ENCODE measurements at places on chromosomes 7 and 10.
A peak's percentile ranks its signal among the peaks of the same experiment; 100 is the strongest.

GRCh38 chr10:132537684-132538001, at the start of gene INPP5A:
Gene INPP5A, plus strand, starts transcription at chr10:132537787. Its CDS starts 310 bp downstream, at chr10:132538097.
- no peak for DNase-seq

- no peak for DNase-seq
These were observed 173.9 kb downstream of the ELFN1 start for GRCh38 chr7:1843921-1844335.

- no peak for DNase-seq
These were observed 39.9 kb downstream of the APBB1IP start for GRCh38 chr10:26478061-26478460.

- no peak for DNase-seq
These were observed 6.8 kb downstream of the STK17A start for GRCh38 chr7:43589728-43590127.

GRCh38 chr10:65618126-65618525, 1307.7 kb upstream of the LRRTM3 start:
- no peak for DNase-seq

DNA sequence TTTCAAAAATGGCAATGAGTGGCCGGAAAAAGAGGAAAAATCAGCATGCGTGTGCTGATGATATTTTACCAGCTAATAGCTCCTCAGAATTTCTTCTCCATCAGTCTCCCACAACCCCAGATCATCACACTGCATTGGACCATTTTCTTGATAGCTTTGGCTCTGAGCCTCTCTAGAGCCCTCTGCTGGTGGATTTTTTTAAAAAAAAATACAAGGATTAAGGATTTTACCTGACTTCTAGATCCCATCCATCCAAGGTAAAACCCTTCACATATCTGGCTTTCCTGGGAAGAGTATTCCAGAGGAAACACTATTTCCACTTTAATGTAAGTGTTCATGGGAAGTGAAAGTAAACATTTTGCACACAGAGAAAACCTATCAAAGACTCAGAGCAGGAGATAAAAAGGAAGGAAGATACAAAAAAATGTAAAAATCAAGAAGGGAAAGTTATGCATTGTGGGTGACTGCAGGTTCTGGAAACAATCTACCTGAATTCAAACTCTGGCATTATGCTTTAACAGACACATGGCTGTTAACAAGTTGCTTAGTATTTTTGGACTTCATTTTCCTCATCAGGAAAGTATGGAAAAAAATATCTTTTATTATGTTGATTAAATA, 380.9 kb downstream of the LRRTM3 start:
- no peak for DNase-seq

GRCh38 chr10:102420714-102421506, at the start of gene FBXL15:
Gene FBXL15, plus strand, starts transcription at chr10:102420836. Its CDS starts 294 bp downstream, at chr10:102421130.
- DNase-seq = peak; percentile 69

DNA sequence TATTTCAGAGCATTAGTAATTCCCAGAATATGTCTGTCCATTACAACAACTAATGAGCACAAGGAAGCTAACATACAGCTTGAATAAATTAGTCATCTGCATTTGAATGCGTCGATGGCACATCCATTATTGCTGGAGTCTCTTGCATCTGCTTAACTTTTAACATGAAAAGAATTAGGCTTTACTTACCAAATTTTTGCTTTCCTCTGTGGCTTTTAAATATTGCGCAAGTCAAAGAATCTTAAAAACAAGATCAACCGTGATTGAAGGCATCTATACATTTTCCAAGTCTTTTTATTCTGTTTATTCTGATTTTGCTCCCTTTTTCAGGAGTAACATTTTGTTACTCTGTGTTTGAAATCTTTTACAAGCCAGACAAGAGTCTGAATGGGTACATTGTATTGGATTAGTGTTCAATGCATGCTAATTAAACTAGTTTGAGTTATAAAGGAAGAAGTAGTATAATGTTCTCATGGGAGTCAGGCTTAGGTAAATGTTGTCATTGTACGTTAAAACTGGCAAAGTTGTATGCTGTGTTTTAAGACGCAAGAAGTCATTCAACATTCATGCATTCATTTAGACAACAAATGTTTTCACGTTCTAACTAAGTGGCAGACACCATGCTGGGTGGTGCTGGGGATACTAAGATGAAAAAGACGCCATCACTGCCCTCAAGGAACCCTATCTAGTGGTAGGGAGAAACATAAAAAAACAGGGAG, 4.0 kb upstream of the CACNB2 start:
- no peak for DNase-seq

DNA sequence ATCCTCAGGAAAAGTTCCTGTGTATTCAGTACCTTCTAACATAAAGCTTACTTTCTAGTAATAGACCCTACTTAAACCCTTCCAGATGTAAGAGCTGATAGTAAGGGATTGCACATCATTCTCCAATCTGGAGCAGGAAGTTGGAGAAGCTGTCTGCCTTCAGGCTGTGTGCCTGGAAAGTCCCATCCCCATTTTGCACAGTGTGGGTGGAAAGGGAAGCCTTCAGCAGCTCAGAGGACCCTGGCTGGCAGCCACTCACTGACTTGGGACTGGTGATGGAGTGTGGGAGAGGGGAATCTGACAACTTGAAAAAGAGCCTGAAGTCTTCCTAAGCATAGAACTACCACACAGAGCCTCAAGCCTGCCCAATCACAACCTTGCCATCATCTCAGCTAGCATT, 164.1 kb upstream of the ADO start:
- DNase-seq = no peak

DNA sequence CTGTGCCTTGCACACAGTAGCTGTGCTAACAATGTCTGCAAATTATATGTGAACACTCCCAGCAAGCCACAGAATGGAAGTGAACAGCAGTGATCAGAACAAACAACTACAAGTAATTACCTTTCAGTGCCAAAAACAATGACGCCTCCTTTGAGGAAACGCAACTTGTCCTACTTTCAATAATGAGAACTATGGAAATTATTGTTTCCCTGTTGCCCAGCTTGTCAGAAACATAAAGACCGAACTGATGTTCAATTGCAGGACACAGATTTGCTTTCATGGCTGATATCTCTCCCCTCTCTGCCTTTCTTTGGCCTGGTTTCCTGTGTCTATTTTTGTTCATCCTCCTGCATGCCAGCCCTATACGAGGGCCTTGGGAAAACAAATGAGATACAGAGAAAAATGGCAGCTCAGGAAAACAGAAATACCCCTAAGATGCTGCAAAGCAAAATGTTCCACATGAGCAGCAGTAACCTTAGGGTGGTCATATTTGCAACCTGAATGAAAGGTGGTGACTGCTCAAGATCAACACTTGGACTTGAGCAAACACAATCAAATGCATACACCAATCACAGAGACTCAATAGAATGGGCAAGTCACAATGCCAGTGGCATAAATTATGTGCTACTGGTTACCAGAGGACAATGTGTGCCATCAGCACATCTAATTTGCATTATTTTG, 26.8 kb downstream of the COBL start:
- no peak for DNase-seq
